ENCODE measurements at places on chromosomes 3 and 15.

DNA sequence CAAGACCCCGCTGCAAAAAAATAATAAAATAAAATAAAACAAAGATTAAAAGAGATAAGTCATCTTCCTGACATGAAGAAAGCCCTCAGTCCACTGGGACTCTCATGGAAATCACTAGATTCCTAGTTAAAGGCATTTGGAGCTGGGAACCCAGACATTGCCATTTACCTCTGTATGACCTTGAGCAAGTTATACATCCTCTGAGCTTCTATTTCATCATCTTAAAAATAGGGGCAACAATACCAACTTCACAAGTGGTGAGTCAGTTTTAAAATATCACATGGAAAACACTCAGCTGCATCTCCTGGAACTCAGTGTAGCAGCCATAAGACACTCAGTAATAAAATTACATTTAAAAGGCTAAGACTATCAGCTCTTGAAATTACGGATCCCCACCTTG, 334.8 kb downstream of the ERC2 start:
- no peak for DNase-seq

GRCh38 chr3:85254738-85255137, 295.9 kb downstream of the CADM2 start:
- DNase-seq = no peak

DNA sequence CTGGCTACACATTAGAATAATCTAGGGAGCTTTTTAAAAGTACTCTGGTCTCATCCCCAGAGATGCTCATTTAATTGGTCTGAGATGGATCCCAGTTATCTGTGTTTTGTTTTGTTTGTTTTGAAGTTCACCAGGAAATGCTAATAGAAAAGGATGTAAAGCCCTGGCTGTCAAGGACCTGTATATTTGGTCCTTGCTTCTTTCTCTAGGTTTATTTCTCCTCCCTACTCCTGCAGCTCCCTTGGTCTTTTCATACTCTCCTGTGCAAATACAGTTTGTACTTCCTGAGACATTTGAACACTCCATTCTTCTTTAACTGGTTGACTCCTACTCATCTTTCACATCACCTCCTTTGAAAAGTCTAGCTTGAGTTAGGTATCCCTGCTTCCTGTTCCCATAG, 3.3 kb downstream of the PIK3CA start:
- DNase-seq = no peak

DNA sequence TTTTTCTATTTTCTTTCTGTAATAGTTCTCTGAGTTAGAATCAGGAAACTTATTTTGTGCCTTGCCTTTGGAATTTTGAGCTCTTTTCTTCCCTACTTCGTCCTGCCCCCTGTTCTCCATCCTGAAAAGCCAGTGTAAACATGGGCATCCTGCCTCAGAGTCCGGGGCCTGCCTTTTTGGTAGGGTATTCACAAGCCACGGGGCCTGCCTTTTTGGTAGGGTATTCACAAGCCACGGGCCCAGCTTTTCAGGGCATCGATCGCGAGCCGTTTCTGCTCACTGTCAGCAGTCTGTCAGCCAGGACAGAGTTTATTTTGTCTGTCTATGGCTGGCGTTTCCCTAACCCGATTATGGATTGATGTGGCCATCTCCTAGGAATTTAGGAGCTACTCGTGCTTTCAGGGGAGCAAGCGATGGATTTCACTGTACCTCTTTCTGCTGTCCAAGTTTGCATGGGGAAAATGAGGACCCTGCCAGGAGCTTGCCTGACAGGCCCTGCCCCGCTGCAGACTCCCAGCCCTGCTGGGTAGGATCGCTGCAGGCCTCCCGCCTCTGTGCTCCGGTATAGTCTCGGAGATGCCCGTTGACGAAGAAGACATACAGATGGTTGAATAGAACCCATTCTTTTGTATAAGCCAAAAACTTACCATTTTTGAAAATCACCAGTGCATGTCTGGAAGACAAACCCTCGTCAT, 12.8 kb downstream of the SYNM start:
- DNase-seq = no peak

DNA sequence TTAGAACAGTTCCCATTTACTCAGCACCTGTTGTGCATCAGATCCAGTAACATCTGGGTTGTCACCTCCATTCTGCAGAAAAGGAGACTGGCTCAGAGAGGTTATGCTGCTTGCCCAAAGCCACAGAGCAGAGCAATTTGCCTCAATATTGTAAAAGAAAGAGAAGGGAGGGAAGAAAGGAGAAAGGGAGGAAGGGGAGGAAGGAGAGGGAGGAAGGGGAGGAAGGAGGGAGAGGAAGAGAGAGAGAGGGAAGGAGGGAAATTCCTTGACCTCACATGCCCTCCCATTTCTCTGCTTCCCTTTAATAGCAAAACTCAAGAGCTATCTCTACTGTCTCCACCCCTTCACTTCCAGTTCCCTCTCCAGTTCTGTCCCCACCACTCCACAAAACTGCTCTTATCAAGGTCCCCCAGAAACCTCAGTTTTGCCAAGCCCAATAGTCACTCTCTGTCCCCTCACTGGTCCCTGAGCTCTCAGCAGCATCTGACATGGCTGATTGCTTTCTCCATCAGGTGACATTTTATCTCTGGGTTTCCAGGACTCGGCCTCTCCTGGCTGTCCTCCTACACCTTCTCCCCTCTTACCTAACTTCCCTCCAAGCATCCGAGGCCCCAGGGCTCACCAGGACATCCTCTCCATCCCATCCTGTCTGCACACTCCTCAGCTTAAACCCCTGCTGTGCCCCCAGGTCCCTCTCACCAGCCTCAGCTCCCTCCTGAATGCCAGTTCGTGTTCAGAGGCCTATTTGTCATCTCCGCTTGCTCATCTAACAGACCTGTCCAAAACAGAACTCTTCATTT, 104.7 kb upstream of the LINGO1 start:
- no peak for DNase-seq

GRCh38 chr15:67839499-67839928, 331 bp downstream of the RNU6-1 start:
- peak; percentile 36 for DNase-seq

GRCh38 chr15:63042877-63043334, 359 bp downstream of the TPM1 start:
- no peak for DNase-seq

DNA sequence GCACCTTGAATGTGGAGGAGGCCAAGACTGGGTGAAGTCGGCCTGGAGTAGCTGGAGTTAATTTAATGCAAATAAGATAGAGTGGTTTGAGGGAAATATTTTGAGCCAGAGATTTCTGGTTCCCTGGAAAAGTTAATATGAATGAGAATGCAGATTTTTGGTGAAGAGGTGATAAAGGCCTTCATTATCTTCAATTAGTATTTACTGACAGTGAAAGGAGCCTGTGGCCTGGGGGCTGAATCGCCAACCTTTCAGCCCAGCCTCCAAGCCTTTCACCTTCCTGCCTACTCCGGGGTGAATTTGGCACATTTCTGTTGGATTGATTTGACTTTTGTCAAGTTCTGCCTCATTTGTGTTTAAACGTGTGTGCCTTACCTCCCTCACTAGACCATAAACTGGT, 147.8 kb downstream of the SOX2 start:
- no peak for DNase-seq

DNA sequence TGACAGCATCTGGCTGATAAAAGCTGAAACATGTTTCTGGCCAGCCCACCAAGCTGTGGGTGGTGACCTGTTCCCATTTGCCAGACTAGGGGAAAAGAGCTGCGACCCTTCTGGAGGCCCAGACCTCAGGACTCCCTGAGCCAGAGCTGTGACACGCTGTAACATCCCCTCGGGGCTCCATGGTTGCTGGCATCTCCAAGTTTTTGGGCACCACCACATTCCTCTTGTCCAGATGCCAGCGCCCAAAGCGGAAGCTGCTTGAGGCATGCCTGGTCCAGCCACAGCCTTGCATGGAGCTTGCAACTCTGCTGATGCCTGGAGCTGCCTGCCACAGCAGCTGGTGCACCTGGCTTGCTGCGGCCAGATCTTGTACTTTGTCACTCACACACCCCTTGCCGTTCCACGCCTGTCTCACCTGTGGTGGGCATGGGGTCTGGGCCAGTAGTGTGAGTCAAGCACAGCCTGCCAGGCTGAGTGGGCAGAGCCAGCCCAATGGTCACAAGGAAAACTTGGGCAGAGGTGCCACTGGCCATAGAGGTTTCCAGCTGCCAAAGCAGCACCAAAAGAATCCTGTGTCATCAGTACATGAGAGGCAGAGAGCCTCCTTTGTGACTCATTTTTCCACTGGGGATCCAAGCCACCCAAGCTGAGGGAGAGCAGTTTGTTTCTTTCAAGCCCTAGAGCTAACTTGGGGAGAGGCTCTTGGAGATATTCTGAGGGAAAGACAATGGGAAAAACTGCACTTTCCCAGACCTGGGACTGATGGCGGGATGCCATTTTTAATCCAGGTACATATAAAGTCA, 45.7 kb upstream of the PTX3 start:
- DNase-seq = no peak

GRCh38 chr3:77171026-77171425, 131.1 kb downstream of the ROBO2 start:
- no peak for DNase-seq

- no peak for DNase-seq
Observed at GRCh38 chr15:76203346-76204108, 107.7 kb downstream of the ETFA start.

DNA sequence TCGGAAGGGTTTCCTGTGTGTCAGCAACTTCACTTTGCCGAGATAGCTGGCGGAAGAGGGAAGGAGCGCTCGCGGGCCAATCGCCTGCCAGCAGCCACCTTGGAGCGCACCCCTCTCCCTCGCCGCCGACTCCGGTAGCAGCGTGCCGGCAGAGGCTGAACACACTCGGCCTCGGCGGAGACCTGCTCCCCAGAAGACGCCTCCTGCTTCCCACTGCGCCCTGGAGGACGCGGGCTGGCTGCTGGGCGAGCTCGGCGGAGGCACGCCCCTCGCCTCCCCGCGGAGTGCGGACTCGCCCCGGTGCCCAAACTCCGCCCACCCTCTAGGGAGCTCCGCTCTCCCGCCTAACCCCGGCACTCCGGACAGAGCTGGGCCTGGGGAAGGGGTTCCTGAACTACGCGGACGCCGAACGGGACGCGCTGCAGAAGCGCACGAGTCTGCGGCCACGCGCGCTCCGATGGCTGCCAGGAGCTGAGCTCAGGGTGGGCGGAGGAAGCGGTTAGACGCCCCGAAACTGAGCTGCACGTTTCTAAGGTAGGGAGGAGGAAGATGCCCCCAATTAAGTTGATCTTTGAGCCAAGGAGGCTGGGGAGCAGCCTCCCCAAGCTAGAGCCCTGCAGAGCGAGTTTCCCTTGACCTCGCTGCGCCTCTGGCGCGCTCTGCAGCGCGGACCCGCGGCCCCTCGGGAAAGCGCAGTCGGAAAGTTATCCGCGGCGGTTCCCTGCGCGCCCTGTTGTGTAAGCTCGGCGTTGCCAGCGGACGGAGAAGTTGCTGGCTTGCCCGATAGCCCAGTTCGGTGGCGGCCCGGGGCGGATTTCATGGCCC, at the start of gene P2RY1:
Gene P2RY1, plus strand, starts transcription at position 356 of the 825 bp plus-strand sequence. CDS start 652 bp downstream, outside the sequence.
- peak; percentile 21 for DNase-seq

DNA sequence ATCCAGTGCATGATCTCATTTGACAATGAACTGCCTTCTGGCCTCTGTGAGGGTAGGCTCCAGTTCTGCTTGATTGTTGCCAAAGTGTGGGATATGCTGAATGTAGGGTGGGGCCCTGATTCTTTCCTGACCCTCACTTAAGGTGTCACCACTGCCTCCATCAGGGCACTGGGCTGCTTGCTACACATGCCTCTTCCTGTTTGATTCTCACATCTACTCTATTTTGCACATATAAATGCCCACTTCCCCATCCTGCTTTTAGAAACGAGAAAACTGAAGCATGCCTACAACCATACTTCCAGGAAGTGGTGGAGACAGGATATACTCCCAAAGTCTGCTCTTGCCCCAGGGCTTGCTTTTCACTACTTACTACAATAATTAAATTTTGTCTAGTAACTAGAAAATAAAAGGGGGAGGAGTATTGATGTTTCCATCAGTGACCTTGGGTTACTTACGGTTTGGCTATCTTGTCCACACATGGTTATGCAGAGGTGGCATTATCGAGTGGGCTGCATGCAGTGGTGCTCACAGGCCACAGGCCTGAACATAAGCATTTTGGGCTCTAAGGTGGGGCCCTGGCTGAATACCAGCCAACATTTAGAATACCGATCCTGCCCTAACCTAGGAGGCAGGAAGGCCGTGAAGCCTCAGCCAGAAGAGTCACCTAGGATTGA, 6.7 kb downstream of the ZDHHC3 start:
- DNase-seq = no peak

DNA sequence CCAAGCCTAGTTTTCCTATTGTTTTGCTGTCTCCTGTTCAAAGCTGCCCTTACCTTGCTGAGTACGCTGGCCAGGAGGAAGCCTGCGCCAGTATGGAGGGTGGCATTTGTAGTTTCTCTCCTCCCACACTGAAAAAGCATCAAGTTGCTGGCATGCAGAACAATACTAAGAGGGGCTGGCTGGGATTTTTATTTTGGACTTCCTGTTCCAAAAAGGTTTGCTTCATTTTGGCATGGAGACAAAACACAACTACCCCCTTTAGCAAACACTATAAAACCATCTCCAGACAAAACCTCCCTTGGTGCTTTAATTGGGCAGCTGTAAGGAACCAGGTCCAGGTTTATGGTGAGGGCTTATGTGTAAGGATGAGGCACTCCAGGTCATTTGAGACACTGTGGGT, 457.6 kb downstream of the PDCD6IP start:
- no peak for DNase-seq

DNA sequence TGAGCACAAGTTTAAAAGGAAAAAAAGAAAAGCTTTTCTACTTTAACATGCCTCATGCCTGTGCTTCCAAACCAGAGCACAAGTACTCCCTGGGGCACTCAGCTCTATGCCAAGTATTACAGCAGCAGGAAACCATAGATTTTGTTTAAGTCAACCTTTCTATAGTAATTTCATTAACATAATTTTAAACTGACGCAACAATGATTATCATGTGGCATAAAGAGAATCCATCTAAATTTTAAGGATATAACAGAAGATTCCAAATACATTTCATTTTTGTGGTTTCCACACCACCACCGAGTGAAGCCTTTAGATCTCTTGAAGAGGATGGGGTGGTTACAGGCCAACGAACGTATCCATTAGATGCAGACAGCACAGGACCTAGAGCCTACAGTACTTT, 112.1 kb downstream of the TNIK start:
- DNase-seq = no peak

DNA sequence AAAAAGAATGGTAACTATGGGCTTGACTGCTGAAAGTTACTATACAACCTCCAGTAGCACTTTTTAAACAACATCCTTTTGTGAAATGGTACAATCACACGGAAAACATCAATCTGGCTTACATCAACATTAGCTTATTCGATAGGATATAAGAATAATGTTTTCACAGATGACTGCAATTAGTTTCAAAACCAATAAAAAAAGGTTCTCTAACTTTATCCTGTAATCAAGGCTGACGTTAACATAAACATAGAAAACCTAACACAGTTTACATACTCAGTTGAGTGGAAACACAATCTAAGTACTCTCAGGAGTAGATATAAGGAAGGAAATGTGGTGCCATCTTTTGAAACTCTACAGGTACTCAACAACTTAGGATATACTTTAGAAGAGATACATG, 102.2 kb downstream of the DLG1 start:
- no peak for DNase-seq
